Pulmonary artery endothelial cell (primary cell): ENCODE measurements at places on chromosomes 1 and 21. TPM values are rescaled to one million over a fixed set of nuclear protein-coding genes. Genes with fewer than 3 reads are reported as not detected.

The NIT1 gene
- 11.3 and 14.3 TPM in 2 replicates for total RNA-seq

The HAX1 gene
- total RNA-seq, result 118 and 122 TPM in 2 replicates

The C1QC gene
- total RNA-seq, result not detected in 2 replicates

The PTPRU gene
- 2.8 and 3.8 TPM in 2 replicates for total RNA-seq

The TRPM2 gene
- total RNA-seq, result not detected in 2 replicates

The CELSR2 gene
- 1.1 and 1.3 TPM in 2 replicates for total RNA-seq

The ATP1A4 gene
- total RNA-seq, result not detected in 2 replicates

The DNM3 gene
- 0.59 and 2.4 TPM in 2 replicates for total RNA-seq

The PAPPA2 gene
- 0.40 and 2.2 TPM in 2 replicates for total RNA-seq

The FALEC gene
- 0.20 TPM in 1 of 2 replicates, not detected in the other for total RNA-seq

The OR10J1 gene
- not detected in 2 replicates for total RNA-seq

The IL22RA1 gene
- total RNA-seq, result not detected in 2 replicates

The ADGRL4 gene
- total RNA-seq, result 126 and 161 TPM in 2 replicates

DNA sequence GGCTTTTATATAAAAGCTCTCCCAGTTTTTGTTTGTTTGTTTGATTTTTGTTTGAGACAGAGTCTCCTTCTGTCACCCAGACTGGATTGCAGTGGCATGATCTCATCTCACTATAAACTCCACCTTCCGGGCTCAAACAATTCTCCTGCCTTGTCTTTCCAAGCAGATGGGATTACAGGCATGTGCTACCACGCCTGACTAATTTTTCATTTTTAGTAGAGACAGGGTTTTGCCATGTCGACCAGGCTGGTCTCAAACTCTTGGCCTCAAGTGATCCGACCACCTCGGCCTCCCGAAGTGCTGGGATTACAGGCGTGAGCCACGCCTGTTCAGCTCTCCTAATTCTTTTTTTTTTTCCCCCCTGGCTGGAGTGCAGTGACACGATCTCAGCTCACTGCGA is 4.4 kb downstream of the PCAT6 start:
- no peak for DNase-seq

- DNase-seq, result no peak
Observed at GRCh38 chr21:41425954-41426675, at the start of gene MX1. MX1 (plus strand) TSS chr21:41426239; CDS start chr21:41432071, 5,832 bp downstream.

- DNase-seq, result no peak
Observed at GRCh38 chr1:30881319-30882181, 27.0 kb downstream of the SDC3 start.

DNA sequence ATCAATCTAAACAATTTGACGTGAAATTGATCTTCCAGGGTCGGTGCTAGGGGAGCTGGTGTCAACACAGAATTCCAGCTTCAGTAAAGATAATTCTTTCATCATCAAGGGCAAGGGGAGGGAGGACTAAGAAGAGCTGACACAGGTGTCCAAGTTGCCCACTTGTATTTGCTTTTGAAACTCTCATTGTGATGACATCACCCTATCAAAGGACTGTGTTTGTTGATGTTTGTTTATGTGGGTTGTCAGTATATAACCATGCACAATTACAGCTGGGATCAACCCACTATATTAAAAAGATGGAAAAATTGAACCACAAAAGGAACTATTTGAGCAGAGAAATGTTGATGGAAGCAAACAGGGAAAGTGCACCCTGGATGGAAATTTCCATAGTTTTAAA is 48.8 kb downstream of the ZC3H11B start:
- no peak for DNase-seq

DNA sequence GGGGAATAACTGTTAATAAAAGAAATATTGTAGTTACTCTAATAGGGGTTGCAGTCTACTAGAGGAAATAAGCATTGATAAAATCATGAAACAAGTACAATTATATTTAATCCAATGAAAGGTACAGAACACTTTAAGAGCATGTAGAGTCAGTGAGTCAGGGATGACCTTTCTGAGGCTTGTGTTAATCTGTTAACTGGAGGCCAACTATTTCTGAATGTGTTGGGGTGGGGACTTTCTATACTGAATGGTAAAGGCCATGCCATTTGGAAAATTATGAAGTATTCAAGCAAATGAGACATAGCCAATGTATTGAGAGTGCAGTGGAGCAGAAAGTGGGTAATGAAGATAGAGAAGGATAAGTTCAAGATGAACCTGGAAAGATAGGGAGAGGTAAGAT is 646.2 kb downstream of the ADGRL2 start:
- no peak for DNase-seq

- DNase-seq, result no peak
Observed at GRCh38 chr1:27868932-27869718, 3.2 kb upstream of the THEMIS2 start.

GRCh38 chr1:231707407-231707806 is 80.8 kb downstream of the DISC1 start:
- DNase-seq, result no peak

- no peak for DNase-seq
Observed at GRCh38 chr1:91884459-91885212, 1.3 kb downstream of the TGFBR3 start.

DNA sequence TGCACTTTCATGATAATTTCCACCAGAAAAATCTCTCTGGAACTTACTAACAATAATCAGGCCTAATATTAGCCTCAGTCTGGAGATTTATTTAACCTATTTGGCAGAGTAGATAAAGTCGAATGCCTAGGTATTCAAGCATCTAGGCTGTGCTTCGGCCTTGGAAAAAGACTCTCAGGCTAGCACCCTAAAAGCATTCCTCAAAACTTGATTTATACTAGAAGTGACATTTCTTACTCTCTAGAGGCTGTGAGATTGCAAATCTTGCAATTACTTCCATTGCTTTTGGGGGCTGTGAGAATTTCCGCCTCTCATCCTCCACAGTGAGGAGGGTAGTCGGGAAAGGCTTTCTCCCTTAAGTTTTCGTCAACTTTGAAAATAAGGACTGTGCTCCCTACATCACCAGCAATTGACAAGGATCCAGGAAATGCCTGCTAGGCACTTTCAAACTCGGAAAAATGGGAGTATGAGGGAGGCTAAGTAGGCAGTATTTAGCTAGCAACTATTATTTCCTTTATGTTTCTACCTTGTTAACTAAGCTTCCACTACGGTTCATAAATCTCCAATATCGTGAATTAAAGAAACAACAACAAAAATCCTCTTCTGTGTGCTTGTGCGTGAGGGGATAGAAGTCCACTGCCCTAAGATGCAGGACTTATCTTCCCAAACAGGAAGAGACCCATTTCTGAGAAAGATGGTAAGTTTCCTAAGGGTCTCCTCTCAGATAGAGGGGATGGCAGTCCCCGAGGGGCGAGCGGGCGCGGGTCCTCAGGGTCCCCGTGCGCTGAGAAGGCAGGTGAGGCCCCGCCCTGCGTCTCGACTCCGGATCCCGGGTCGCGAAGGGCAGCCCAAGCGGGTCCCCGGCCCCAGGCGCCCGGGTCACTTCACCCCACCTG is 1.1 kb upstream of the LMO4 start:
- no peak for DNase-seq

DNA sequence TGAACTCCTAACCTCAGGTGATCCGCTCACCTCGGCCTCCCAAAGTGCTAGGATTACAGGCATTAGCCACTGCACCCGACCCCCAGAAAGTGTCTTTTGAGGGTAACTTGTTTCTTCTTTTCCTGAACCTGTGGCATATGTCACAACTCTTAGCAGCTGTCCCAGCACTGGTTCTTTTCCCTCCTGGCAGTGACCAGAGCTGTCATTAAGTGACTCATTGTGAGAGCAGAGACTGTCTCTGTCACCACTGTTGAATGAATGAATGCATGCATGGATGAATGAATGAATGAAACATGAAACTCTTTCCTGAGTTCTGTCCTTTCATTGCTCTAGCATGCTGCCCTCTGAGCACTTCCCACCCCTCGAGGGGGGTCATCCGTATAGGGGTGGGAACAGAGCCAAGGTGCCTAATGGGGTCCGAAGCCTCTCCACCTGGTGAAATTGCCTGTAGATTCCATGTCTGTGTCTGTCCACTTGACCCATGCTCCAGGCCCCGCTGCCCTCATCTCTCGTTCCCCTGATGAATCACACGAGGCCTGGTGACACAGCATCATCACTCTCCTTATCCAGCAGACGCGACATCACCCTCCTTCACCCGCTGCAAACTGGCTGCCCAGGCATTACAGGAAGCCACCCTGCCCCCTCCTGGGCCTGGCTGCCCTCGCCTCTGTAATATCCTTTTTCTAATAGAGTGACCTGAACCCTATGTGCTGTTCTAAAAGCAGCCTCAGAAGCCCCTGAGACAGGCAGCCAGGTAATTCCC is 75.0 kb downstream of the IGSF21 start:
- no peak for DNase-seq

DNA sequence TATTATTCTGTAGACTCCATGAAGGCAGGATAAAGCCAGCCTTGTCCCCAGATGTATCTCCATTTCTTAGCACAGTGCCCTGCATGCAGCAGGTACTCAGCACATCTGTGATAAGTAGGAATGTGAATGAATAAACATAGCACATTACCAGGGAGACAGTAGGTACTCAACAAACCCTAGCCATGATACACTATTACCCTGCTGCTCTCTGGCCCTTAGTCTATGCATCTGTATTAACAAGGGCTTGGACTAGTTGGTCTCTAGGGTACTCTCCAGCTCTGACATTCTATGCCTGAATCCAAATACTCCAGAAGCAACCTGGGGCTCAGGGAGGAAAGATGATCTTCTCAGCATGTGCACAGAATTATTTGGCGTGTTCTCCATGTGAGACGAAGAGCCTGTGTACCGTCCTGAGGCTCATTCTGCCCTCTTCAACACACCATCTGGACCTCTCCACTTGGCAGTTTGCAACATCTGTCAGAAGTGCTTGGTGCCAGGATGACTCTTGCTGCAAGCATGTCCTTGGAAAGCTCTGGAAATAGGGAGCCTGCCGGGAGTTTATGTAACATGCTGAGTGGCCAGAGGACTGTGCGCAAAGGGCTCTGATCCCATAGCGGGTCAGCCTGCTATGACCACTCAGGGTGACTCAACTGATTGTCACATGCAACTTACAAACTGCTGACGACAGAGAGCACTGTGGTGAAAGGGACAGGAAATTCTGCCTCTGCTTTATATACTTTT is 228.2 kb upstream of the USP24 start:
- DNase-seq, result peak; percentile 35

- no peak for DNase-seq
Observed at GRCh38 chr1:165650981-165651625, 20.1 kb downstream of the MGST3 start.

DNA sequence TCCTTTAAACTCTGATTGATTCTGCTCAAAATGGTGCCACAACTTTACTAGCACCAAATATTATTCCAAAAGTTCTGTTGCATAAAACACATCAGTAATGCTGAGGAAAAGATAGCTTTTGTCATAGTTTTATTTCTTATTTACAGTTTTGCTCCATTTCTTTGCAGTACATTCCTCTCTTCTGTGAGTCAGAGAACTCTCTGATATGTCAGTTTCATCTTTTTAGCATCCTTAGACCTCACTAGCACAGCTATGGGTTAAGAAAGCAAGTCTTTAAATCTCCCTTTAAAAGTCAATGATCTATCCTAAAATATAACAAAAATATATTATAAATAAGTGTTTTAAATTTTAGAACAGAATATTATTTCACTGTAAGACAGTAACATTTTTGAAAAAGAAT is 356.6 kb upstream of the SNX7 start:
- no peak for DNase-seq

DNA sequence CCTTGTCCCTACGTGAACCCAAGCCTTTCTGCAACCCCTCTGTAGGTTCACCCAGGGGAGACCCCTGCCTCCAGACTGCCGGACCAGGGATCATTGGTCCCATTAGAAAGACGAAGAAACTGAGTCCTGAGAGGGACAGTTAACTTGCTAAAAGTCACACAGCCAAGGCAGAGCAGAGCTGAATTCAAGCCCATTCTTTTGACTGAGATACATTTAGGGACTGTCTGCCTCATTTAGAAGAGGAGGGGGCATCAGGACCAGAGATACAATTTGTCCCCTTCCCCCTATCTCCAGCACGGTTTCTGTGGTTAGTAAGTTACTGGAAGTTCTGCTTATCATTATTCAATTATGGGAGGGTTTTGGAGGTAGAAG is 19.1 kb downstream of the KCNQ4 start:
- no peak for DNase-seq

GRCh38 chr21:35738347-35738961 is 321.9 kb downstream of the SETD4 start:
- DNase-seq, result no peak

- DNase-seq, result no peak
Observed at GRCh38 chr21:37560385-37560784, 193.8 kb downstream of the DYRK1A start.

- DNase-seq, result peak; percentile 7
Observed at GRCh38 chr1:224333309-224333926, 3.4 kb upstream of the NVL start.

GRCh38 chr1:179251675-179252074 is 22.2 kb upstream of the ABL2 start:
- DNase-seq, result no peak

DNA sequence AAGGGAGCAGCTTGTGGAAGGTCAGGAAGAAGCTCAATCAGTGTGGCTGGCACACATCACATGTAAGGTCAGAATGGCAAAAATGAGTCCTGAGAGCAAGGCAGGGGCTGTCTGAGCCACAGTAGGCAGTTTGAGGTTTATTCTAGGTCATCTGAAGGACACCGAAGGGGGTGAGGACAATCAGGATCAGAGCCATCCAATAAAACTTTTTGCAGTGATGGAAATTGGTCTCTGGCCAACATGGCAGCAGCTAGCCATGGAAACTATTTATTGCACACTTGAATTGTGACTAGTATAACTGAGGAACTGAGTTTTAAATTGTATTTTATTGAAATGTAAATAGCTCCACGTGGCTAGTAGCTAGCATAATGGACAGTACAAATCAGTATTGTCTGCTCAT is 97.0 kb upstream of the CACNA1E start:
- DNase-seq, result no peak
